ENCODE measurements at places on chromosomes 2 and 18. TPM values are rescaled to one million over a fixed set of nuclear protein-coding genes. Genes with fewer than 3 reads are reported as not detected.

The MSTN gene
- polyA plus RNA-seq: not detected

The SPR gene
- polyA plus RNA-seq: not detected

DNA sequence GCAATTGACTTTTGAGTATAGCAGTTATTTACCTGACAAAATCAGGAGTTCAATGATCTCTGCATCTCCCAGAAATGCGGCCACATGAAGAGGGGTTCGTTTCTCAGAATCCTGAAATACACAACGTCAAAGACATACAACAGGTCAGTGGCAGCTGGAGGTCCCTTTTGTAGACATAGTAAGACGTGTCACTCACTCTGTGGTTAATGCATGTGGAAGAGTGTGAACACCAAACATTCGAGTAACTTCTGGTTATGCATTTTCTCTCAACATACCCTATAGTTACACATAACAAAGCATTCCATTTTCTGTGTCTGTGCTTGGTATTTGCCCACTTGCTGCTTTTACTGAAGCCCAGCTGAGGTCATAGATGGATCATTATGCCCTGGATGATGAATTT, 163.6 kb downstream of the ANKRD44 start:
- no peaks in the 10 kb centered on the region for H3K27me3 ChIP-seq
- peaks cover 22% of the 10 kb centered on the region for H3K36me3 ChIP-seq
- DNase-seq: no peak
- peaks cover 62% of the 10 kb centered on the region for H3K4me1 ChIP-seq
- no peak overlapping the region for H3K27ac ChIP-seq
- peak overlapping the region; percentile 9 for H3K4me3 ChIP-seq

DNA sequence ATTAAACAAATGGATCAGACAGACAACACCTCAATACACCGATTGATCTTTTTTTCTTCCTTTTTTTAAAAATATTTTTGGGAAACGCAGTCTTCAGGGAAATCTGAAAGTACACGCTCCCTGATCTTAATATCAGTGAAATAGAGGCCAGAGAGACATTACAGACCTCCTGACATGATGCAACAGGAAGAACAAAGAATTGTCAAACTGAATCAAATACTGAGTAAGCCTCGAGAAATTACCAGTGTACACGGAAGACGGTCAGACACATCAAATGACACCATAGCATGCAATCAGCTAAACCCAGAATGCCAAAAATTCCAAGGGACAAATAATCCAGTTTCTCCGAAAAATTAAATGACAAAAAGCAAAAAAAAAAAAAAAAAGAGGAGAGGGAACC, 80.2 kb upstream of the NFU1 start:
- peaks cover 95% of the 10 kb centered on the region for H3K36me3 ChIP-seq
- H3K27me3 ChIP-seq: no peaks in the 10 kb centered on the region
- H3K4me1 ChIP-seq: no peaks in the 10 kb centered on the region

Data from CD4-positive, CD25-positive, alpha-beta regulatory T cell (primary cell).